ENCODE measurements at places on chromosomes 2 and 18.

DNA sequence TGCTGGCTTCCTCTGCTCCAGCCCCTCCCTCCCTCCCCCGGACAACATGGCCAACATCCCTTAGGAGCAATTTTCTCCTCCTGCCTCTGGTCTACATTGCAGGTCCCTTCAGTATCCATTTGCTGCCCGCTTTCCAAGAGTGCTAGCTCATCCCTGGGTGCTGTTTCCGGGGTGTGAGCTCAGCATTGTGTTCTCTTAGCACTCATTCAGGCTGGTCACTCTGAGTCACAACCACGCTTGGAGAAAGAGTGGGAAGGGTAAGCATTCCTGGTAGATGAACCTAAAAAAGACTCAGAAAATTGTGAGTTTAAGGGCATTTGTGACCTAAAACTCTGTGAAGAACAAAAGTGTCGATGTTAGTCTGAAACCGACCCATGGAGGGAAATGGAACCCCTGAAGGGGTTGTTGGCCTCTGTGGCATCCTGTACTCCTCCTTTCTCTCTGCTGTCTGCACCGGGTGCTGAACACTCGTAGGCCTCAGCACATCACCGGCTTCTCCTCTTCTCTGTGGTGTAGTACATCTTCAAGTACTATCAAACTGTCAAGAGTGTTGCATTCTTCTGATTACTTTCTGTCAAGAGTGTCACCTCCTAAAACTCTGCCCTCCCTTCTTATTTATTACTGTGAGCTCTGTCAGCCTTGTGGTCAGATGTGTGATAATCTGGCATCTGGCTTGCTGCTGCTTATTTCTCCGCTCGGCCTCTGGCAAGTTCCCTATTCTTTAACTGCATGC lies 73.0 kb downstream of the CTNNA2 start:
- no peak for DNase-seq

GRCh38 chr18:8248576-8248975 lies 360.7 kb upstream of the RAB12 start:
- no peak for DNase-seq

- no peak for DNase-seq
Measured at GRCh38 chr2:172101821-172102390, 794 bp downstream of the DLX2 start.

DNA sequence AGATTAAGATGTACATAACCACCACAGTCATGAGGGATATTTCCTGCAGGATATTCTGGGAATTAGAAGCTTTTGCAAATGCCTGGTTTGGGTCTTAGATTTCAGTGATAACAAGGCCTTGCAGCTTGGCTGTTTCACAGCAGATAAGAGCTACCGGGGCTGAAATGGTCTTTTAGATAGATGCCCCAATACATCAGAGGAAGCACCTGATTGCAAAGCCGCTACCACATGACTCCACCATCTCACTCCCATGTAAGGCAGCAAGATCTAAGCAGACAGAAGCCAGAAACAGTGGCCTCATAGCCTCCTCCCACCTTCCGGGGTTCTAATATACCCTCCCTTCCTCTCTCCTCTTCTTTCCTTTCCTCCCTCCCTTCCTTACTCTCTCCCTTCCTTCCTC lies 31.1 kb upstream of the EPG5 start:
- no peak for DNase-seq

GRCh38 chr2:202353430-202353829 lies 22.7 kb upstream of the BMPR2 start:
- DNase-seq = no peak

DNA sequence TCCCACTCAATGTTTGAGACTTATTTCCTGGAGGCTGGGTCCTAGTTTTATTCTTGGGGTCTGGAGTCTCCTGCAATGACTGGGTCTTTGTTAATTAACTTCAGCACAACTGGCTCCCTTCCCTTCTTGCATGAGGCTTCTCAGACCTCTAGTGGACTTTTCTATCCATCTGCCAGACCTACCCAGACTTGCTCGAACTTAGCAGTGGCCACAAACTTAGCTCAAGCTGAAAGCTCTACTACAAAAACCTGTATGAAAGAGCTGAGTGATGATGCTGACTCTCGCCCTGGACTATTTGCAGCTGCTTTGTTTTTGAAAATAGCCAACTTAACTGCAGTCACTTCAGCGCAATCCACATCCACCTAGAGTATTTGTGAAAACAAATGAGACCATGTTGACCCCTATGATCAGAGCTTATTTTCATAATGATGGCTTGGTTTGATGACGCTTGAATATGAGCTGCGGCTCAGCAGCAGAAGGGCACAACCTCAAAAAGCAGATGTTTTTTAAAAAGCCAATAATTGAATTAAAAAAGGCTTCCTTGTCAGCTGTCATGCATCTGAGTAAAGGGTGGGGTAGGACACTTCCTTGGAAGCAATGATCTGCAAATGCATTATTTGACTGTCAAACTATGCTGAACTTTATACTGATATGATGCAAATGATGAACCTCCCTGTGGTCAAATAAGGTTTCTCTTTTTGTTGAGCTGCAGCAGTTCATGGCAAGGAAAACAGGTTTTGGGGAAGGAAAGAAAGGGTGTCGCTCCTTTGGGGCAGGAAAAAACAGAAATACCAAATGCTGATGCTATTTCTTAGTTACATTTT lies 10.6 kb upstream of the ANXA4 start:
- DNase-seq = no peak

- DNase-seq = no peak
Measured at GRCh38 chr2:54013996-54014395, 43.2 kb upstream of the PSME4 start.

All from HuH-7.5 (cell line).